ENCODE measurements at places on chromosomes 5 and 9.

- peak; percentile 67 for DNase-seq
Measured at GRCh38 chr5:157855404-157855994, 3.4 kb downstream of the CLINT1 start.

GRCh38 chr5:56311306-56311905 is 78.3 kb upstream of the ANKRD55 start:
- DNase-seq: no peak

DNA sequence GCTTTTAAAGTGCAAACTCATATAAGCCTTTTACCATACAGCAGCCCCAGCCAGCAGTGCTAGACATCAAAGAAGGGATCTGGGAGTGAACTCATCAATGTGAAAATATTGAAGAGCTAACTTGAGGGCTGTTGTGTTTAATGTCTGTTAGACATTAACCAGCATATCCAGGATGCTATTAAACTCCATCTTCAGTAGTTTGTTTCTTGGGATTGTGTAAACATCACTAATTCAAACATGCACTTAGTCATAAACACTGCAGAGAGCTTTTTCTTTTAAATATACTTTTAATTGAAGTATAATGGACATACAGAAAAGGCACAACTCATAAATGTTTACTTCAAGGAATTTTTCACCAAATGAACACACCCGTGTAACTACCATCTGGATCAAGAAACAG is 81.8 kb downstream of the TMEM252 start:
- DNase-seq: no peak

- no peak for DNase-seq
Measured at GRCh38 chr9:104276709-104277245, 182.7 kb downstream of the SMC2 start.

GRCh38 chr5:159907689-159908590 is 8.3 kb upstream of the ADRA1B start:
- no peak for DNase-seq

DNA sequence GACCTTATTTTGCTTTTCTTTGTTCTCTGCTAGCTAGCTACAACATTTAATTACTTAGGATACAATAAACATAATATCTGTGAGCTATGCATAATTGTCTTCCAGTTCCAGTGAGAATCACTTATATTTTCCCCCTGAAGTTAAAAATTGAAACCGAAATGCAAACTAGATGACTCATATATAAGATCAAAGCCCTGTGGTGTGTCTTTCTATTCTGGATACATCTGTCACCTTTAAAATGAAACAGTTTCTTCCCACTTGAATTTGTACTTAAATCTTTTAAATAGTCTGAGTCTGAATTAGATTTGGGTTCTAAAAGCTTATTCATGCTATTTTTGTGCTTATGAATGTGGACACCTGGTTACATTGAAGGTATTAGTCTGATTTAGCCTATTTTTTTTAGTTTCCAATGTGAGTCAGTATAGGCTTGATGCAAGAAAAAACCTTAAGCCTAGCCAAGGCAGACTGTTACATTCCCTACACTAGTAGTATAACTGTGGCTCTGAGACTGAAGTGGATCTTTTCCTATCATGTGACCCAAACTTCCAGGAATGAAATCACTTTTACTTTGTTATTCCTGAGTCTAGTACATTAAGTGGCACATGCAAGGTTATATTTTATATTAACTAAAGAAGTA is 703.5 kb upstream of the RGMB start:
- DNase-seq: peak; percentile 14

DNA sequence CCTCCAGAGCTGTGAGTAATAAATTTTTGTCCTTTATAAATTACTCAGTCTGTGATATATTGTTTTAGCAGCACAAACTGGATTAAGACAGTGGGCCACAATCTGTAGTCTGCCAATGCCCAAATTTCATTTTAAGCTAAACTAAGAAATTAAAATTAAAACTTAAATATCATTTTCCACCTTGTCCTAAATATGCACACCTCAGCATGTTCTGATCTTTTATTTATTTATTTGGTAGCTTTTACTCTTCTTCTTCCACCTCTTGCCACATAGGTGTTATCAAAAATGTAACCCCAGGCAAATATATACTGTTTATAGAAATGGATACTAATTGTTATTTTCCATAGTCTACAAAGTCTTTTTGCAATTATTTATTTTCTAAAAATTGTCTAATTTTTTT is 1102.2 kb upstream of the COX7C start:
- DNase-seq: no peak

DNA sequence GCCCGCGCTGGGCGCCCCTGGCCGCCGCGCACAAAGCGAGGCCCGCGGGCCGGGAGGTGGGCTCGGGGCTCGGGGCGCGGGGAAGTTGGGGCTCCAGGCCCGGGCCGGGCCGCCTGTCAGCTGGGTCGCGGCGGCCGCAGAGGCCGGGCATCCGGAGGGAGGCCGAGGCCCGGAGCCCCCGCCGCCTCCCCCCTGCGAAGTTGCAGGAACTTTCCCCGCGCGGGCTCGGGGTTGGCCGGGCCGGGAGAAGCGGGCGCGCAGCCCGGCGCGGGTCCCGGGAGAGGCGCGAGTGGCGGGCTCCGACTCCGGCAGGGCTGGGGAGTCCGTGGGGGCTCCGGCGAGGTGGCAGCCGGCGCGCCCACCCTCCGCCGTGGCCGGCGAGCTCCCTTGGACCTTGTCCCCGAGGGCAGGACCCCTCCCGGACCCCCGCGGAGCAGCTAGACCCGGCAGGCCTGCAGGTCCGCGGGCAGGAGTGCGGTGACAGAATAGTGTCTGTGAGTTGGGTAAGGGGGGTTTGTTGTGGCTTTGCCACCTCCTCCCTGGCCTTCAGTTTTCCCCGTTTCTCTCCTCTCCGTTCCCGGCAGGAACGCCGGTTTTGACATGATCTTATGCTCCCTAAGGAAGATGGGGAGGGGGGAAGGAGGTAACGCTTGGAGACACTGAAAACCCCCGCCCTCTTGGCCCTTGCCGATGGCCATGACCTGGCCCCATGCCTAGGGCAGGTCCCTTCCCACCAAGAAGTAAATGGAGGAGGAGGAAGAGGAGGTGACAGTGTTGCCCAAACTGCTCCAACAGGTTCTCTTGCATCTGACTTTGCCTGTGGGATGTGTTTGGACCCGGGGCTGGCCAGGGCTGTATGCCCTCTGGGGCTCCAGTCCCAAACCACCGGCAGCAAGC is 942 bp downstream of the PHF2 start:
- DNase-seq: no peak

- no peak for DNase-seq
Measured at GRCh38 chr5:91315701-91316100, 67.4 kb downstream of the ARRDC3 start.

- DNase-seq: no peak
Measured at GRCh38 chr5:79901631-79902030, 89.4 kb downstream of the MTX3 start.

DNA sequence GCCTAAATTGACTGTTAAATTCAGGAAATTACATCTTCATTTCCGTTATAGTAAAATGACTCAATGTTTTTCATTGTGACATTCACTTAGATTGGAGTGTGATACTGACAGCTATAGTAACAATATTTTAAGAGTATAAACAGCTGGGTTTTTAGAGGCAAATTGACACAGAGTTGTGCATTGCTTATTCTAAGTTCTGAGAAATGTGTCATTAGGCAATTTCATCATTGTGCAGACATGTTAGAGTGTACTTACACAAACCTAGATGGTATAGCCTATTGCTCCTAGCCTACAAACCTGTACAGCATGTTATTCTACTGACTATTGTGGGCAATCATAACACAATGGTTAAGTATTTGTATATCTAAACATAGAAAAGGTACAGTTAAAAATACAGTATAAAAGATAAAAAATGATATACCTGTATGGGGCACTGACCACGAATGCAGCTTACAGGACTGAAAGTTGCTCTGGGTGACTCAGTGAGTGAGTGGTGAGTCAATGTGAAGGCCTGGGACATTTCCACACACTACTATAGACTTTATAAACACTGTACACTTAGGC is 132.7 kb downstream of the PDE4D start:
- DNase-seq: peak; percentile 53

DNA sequence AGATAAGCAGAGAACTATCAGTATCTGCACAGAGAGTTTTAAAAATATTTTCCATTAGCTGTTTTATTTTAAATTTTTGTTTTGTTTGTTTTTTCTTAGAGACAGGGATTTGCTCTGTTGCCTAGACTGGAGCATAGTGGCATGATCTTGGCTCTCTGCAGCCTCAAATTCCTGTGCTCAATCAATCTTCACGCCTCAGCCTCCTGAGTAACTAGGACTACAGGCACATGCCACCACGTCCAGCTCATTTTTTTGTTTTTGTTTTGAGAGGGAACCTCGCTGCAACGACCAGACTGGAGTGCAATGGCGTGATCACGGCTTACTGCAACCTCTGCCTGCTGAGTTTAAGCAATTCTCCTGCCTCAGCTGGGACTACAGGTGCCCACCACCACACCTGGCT is 138.2 kb upstream of the LPAR1 start:
- no peak for DNase-seq

GRCh38 chr5:137994556-137994955 is 38.3 kb downstream of the FAM13B start:
- no peak for DNase-seq

GRCh38 chr5:23042226-23042625 is 189.1 kb upstream of the CDH12 start:
- no peak for DNase-seq

- no peak for DNase-seq
Measured at GRCh38 chr5:139094154-139095131, 103.7 kb downstream of the SIL1 start.

DNA sequence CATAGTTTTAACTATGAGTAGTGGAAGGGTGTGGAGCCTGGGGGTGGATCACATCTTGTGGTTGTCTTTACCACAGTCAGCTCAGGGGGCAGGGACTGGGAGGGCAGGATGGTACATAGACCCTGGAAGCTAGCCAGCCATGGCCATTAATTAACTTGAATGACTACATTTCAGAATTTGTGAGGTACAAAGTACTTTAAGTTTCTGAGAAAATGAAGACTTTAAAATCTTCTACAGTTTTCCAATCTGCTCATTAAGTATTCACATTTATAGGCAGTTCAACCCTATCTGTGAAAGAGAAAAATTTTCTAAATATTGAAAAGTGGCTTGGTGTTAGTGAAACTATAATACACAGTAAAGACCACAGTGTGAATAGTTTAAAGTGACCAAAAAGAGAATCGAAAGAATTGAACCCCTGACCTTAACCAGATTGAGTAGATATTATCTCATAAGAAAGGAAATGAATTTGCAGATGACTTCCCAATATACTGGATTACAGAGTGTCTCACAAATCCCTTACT is 234.2 kb upstream of the MEF2C start:
- no peak for DNase-seq

GRCh38 chr5:123527190-123527589 is 15.2 kb downstream of the CSNK1G3 start:
- no peak for DNase-seq

DNA sequence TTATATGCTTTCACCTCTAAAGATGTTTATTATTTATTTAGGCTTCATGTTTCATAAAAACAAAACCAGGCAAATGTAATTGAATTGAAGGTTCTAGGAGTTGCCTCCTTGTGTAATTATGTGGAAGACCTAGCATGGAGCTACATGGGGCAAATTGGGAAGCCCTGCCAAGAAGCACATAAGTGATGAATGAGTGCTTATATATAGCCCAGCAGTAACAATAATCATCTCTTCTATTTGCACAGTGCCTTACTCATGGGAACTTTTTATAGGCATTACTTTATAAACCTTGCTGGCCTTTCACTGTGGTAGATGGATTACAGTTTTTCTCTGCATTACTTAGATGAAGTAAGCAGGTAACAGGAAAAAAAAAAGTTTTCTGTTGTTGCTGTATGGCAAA is 40.0 kb upstream of the GRAMD2B start:
- no peak for DNase-seq

DNA sequence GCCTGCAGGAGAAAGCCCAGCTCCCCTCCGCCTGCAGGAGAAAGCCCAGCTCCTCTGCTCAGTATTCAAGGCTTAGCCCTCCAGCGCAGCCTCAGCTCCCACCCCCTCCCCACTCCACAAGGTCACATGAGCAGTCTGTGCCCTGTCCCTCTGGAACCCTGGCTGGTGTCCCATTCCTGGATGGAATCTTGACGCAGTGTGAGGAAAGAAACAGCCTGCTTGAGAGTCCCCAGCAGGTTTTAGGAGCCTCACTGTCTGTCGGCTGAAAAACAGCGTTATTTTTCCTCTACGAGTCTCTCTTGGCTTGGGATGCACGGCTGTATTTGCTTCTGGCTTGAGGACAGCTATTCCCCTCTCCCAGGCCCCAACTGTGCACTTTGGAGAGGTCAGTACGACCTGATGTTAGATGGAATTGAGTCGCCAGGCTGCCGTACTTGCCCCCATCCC is 210.1 kb upstream of the TRIM32 start:
- no peak for DNase-seq

DNA sequence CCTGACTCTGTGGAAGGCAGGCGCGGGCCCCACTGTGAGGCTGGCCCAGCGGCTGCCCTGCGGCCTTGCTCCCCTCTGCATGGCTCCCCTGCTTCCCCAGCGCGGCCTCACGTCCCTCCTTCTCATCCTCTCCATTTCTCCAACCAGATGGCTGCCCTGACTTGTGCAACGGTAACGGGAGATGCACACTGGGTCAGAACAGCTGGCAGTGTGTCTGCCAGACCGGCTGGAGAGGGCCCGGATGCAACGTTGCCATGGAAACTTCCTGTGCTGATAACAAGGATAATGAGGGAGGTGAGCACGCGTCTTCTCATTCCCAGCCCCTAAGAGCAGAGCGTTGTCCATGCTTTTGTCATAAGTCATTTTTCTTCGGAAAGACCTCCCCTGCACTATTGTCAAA is 129.0 kb upstream of the WWC1 start:
- DNase-seq: no peak

DNA sequence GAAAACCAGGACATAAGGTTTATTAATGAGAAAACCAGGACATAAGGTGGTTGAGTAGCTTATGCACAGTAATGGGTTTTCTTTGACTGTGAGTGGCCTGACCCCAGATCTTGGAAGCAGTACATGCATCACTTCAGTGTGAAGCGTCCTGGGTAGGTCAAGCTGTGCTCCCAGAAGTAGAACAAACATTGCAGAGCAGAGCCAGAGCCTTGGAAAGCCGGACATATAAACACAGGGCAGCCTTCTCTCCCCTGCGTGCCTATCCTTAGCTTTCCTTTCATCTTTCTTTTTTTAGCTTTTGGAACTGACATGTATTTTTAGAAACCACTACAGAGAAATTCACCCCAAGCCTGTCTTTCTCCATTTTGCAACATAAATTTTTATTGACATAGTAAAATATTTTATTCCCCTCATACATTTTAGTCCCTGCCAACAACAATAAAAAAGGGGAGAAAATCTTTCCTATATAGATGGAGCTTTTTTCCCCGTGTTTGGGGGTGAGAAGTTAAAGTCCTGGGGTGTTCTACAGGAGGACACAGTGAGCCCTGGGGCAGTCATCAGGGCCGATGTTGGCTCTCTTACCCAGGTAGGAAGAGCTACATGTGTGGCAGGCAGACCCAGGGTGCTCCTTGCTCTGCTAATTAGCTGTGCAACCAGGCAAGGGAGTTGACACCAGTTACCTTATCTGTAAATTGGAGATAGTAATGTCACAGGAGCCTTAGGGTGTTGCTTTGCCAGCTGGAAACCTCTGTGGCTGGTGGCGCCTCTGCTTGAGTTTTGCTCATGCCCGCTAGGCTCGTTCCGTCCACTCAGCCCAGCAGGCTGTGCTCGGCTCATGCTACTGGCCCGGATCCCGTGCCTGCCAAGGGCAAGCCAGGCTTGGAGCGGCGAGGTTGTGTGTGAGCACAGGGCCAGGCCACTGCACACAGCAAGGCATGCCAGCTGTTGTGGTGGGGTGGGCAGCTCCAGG is 389.6 kb downstream of the KDM4C start:
- no peak for DNase-seq

GRCh38 chr5:17316970-17317459 is 99.6 kb downstream of the BASP1 start:
- no peak for DNase-seq

- no peak for DNase-seq
Measured at GRCh38 chr5:27571681-27572080, 533.3 kb upstream of the CDH9 start.
